GM12864 (cell line): ENCODE measurements at places on chromosomes 4 and X.

GRCh38 chr4:27101126-27101525 is 240.5 kb downstream of the STIM2 start:
- DNase-seq = no peak

DNA sequence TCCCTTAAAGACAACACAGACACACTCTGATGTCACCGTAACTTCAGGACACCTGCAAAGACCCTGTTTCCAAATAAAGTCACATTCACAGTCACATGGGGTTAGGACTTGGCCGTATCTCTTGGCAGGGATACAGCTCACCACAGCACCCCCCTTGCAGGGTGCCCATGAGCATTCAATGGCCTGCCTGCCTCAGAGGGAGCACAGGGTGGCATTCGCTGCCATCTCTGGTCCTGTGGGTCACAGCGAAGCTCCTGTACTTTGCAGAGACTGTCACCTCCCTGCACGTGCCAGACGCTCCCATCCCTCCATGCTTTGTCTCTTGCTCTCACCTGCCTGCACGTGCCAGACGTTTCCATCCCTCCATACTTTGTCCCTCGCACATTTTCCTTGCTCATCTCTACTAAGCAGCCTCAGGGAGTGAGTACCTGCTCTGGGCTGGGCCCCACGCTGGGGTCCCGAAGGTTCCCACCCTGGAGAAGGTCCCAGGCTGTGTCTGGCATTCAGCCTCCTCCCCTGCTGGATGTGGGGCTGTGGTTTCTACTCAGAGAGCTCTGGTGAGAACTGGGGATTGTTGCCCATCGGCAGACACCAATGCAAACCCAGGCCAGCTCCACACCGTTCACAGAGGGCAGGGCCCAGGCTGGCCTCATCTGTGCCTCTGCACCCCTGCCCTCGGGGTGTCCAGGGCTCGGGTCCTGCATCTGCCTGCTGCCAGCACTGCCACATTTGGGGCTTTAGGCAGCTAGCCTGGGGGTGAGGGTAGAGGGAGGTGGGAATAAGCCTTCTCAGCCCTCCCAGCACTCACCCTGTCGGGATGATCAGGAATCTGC is 15.8 kb downstream of the HTRA3 start:
- no peak for DNase-seq

DNA sequence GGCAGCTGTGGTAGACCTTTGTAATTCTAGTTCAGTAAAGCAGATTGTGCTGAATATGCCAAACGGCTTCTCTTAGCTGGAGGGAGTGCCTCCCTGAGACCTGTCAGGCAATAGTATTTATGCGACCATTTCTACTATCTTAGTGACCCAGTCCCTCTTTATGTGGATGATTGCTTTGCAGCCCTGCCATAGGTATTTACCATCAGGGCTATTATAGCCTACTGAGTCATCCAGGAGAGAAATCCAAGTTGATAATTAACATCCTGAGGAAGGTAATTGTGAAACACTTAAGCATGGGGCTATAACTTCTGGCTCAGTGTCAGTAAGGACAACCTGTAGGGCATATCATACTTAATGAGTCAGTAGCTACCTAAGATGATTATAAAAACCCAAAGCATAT is 103.9 kb upstream of the MAOA start:
- DNase-seq = no peak

DNA sequence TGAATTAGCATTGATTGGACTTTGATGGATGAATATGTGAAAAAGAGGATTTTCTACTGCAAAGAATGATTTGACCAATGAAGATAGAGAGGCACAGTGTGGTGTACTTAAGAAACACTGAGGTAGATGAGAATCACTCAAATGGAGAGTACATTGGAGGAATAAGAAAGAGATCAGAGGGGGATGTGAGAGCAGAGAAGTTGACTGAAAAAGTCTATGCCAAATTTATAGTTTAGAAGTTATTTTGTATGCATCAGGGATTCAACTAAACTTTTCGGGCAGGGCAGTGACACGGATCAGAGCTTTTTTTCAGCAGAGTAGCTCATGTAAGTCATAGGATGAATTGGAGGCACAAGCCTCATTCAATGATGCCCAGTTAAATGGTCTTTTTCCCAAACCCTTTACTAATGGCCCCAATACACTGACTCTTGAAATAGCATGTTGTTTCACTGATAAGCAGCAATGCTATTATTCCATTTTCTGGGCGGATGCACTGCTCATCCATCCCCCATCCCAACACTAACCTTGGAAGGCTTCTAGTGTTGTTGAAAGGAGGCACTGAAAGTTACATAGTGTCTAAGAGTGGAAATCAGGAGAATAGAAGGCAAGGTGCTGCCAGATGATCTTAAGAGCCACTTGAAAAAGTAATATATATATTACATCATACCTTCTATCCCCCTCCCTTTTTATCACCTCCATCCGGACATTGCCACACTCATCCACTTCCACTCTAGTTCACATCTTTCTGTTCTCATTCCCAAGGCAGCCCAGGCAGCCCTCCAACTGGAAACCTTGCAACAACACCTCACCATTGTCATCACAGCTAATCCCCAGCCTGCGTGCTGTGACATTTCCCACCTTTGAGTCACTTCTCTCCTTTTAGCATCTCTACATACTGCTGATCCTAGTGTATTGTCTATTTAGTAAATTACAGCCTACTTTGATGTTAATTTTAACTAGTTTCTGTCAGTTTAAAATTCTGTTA is 46.1 kb downstream of the ARHGAP24 start:
- DNase-seq = no peak
